ENCODE measurements at places on chromosomes 16 and 17. TPM values are rescaled to one million over a fixed set of nuclear protein-coding genes. Genes with fewer than 3 reads are reported as not detected.

GRCh38 chr16:88649195-88649923 is 1.5 kb downstream of the CYBA start:
- H3K4me1 ChIP-seq: peaks cover 3% of the 10 kb centered on the region
- no peaks in the 10 kb centered on the region for H3K36me3 ChIP-seq
- H3K27me3 ChIP-seq: no peaks in the 10 kb centered on the region
- H3K27ac ChIP-seq: peak overlapping the region; percentile 71
- DNase-seq: no peak

CAPNS2 gene
- total RNA-seq: 0.96 TPM

DNA sequence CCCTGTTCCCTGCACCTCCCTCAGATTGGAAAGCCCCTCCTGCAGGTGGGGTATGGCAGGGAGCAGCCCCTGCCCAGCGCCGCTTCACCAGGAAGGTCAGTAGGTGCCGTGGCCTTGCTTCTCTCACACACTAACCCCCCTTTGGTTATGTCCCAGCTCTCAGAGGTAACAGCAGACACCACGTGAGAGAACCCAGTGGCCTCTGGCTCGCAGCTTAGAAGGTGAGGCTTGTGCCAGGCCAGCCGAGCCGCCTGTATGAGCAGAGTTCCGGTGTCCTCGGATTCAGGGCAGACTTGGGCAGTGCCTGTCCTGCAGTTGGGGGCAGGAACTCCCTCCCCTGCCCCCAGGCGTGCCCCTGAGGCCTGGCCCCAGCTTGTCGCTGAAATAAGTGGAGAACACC is 47.1 kb downstream of the PRMT7 start:
- no peak for DNase-seq
- H3K4me1 ChIP-seq: no peaks in the 10 kb centered on the region
- no peak overlapping the region for H3K4me3 ChIP-seq

DNA sequence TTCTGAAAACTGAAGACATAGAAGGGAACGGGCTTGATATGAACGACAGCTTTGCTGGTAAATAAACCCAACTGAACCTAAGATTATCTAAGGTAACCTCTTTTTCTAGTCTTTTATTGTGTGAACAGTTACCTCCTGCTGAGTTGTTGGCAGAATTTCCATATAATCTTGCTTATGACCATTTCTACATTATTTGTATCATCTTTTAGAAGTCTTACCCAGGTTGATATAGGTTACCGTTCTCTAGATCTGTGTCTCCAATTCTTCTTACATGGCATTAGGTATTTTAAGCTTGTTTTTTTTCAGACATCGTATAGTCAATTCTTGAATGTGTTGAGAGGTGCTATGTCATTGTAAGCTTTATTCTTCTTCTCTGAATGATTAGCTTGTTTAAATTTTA is 24.3 kb downstream of the TTC19 start:
- H3K4me3 ChIP-seq: no peak overlapping the region
- DNase-seq: no peak
- no peaks in the 10 kb centered on the region for H3K27me3 ChIP-seq
- peaks cover 2% of the 10 kb centered on the region for H3K36me3 ChIP-seq

DNA sequence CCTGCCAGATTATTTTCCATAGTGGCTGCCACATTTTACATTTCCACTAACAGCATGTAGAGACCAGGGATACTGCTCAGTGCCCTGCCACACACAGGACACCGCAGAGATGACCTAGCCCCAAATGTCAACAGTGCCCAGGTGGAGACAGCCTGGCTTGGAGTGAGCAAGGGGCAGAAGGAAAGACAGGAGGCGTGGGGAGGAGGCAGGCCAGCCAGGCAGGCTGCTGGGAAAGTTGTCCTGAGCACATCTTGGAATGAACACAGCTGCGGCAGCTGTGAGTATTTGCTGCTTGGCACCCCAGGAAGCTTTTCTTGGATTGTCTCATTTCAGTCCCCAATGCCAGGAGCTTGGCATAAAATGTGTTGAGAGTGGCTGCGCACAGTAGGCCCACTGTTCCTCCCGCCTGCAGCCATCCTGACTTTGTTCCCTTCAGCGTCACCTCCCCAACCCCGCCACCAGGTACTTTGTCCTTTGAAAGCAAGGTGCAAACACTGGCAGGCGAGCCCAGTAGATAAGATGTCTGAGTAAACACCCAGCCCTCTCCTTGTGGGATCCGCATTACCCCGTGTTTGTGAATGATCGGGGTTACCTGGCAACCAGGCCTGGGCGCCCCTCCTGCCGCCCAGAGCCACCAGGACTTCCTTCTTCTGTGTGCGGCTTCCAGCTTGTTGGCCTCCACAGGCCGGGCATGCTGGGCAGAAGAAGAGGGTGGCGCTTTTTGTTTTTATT is 114.0 kb downstream of the CMIP start:
- H3K4me3 ChIP-seq: no peak overlapping the region
- peak; percentile 66 for DNase-seq

SLC35G6 gene
- total RNA-seq: not detected

SLC12A3 gene
- total RNA-seq: not detected

GRCh38 chr17:74892974-74893911 is at the start of gene FADS6:
TSS of gene FADS6 (minus strand) at chr17:74893633. CDS start at chr17:74893595, 38 bp downstream.
- H3K27ac ChIP-seq: no peak within 1 kb of the TSS
- peak within 1 kb of the TSS; percentile 43 for H3K4me3 ChIP-seq
- H3K4me1 ChIP-seq: no peaks in the 10 kb centered on the region

DNA sequence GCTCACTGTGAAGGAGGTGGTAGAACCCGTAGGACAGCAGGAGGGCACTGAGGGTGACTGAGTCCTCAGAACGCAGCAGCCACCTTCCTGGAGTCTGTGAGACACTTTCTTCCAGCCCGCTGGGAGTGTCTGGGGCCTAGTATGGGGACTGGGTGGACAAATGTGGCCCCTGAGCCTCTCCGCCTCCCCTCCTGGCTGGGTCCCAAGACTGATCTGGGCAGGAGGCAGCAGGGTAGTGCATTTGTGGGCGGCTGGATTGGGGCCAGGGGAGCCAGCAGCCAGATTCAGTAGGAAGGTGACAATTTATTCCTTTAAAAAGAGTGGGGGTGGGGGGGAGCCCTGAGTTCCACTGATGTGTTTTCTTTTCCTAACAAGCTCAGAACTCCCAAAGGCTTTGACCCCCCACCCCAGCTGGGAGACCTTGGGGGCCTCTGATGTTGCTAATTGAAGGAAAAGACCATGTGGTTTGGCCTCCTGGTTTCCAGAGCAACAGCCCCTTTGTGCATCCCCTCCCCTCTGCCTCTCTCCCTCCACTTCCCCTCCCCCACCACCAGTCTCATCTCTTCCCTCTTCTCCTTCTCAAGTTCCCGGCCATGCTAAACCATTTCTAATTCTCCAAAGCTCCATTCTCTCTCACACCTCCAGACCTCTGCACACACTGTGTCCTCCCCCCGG is 4.4 kb downstream of the CLEC19A start:
- H3K4me3 ChIP-seq: no peak overlapping the region
- no peaks in the 10 kb centered on the region for H3K27me3 ChIP-seq
- H3K4me1 ChIP-seq: no peaks in the 10 kb centered on the region
- H3K36me3 ChIP-seq: no peaks in the 10 kb centered on the region
- no peak overlapping the region for H3K27ac ChIP-seq

All from breast epithelium (tissue), 4 donors.